NCI-H2081 (cell line): ENCODE measurements at places on chromosomes 6 and 20.

GRCh38 chr6:98579941-98580340 lies 254.4 kb upstream of the POU3F2 start:
- DNase-seq, result no peak

- peak; percentile 96 for DNase-seq
Observed at GRCh38 chr6:41728073-41728936, 7.1 kb downstream of the TFEB start.

DNA sequence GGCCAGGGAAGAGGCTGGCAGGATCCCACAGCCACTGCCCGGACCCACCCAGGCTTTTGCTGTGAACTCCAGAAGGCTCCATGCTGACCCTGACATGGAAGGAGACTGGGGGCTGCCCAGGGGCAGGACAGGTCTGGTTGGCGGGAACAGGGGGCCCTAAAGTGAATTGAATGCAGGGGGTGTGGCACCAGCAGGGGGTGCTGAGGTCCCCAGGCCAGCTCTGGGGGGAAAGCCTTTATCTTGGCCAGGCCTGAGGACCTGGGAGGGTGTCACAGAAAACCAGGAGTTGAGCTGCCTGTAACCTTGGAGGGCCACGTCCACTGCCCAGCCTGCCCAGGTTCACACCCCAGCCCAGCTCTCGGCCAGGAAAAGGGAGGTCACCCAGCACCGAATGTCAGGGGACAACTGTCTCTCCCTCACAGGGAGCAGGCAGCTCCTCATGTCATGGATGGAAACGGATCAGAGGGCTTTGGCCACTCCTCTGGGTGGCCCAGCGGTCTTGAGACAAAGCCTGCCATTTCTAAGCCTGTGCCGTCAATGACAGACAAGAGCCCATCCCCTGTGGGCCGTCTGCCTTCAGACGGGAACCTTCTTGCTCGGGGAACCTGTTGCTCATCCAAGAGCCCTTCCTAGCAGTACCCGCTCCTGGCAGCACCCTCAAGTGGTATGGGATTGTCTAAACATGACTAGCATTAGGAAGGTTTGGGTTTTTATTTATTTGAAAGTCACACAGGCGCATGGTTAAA lies 2.9 kb upstream of the YTHDF1 start:
- no peak for DNase-seq

DNA sequence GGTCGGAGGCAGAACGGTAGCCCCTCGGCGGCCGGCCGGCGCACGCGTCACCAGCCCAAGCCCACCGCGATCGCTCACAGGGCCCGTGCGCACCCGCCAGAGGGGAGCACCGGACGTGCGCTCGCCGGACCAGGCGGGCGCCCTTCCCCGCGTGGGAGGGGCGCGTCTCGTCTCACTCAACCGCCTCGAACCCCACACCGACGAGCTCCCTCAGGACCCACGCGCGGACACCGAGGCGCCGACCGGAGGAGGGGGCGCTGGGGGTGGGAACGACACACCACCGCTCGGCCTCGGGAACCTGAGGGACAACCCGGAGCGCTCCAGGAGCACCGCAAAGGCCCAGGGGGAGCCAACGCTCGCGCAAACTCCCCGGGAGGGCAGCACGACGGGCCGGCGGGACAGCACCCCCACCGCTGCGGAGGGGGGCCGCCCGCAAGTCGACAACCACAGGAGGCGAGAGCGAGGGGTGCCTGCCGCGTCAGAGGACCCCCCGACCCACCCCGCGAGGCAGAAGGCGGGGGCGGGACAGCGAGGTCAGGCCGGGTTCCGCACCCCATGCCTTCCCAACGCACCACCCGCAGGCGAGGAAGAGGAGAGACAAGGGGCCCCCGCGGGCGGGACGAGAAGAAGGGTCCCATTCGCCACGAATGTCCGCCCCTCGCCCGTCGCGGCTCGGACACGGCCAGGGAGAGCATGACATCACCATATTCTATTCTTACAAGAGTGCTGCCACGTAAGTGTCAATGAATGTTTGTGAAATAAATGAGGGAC lies 512.7 kb upstream of the ZNF337 start:
- no peak for DNase-seq

GRCh38 chr6:136831873-136832562 lies 9.6 kb downstream of the PEX7 start:
- no peak for DNase-seq

- no peak for DNase-seq
Observed at GRCh38 chr20:11222243-11222642, 548.4 kb upstream of the JAG1 start.

DNA sequence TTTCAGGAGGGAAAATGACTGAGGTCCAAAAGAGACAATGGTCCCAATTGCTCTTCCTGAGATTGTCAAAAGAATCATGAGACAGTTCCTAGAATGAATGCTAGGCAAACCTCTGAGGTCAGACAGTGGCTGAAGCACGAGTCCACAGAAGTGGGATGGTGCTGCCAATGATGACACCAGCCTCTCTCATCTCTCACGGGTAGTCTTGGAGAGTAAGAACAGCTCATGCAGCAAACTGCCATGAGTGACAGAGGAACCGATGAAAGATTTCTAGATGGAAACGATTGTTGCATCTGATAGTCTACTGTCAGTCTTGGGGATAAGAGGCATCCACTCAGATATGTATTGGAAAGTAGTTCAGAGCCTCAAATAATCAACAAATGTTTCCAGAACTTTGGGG lies 188.7 kb downstream of the SLC24A3 start:
- no peak for DNase-seq

- DNase-seq, result peak; percentile 29
Observed at GRCh38 chr6:52362443-52363227, 684 bp downstream of the PAQR8 start.

DNA sequence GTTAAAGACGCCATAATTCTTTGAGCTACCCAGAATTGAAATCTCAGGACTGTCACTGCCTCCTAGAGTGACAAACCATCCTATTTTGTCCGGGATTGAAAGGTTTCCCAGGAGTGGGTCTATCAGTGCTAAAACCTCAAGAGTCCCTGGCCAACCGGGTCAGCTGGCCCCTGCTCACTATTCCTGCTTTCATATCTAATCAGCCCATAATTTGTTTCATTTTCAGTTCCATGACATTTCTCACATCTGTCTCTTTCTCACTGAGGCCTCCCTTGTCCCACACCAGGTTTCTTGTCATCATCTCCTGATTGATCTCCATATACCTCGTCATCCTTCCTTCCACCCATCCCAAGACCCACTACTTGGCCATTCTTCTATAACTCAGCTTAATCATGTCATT lies 98.2 kb downstream of the SLC35B3 start:
- no peak for DNase-seq

- DNase-seq, result no peak
Observed at GRCh38 chr6:41568585-41569384, 22.6 kb downstream of the FOXP4 start.

DNA sequence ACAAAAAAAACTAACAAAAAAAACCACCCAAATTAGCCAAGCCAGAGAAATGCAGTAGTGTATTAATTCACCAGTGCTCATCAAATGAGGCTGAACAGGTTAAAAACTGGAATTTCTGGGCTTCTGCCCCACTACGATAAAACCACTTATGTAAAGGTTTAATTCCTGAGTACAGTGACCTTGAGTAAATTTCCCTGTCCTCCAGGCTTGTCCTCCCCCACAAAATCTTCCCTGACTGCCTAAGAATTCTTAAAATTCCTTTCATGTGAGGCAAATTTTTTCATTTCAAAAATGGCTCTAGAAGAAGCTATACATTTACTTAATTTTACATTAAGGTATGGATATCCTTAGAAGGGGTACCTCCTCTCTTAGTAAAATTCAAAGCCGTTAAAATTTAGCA lies 80.1 kb upstream of the ID4 start:
- DNase-seq, result no peak

DNA sequence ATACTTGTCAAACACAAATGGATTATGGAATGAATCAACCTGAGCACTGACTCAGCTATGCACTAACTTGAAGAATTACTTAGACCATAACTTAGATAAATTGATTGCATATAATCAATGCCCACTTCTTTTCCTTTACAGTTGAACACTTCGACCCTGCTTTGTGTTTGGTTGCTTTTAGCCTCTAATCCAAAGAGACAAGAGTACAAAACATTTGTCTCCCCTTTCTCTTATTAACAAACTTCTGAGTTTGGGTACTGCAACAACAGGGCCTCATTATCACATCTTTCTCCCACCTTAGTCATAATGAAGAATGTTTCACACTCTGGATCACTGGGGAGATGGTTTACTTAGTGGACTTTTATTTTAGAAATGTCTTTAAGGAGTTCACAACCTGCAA lies 2.6 kb upstream of the TAAR6 start:
- no peak for DNase-seq

- DNase-seq, result no peak
Observed at GRCh38 chr6:161436106-161436876, 162.4 kb upstream of the AGPAT4 start.

DNA sequence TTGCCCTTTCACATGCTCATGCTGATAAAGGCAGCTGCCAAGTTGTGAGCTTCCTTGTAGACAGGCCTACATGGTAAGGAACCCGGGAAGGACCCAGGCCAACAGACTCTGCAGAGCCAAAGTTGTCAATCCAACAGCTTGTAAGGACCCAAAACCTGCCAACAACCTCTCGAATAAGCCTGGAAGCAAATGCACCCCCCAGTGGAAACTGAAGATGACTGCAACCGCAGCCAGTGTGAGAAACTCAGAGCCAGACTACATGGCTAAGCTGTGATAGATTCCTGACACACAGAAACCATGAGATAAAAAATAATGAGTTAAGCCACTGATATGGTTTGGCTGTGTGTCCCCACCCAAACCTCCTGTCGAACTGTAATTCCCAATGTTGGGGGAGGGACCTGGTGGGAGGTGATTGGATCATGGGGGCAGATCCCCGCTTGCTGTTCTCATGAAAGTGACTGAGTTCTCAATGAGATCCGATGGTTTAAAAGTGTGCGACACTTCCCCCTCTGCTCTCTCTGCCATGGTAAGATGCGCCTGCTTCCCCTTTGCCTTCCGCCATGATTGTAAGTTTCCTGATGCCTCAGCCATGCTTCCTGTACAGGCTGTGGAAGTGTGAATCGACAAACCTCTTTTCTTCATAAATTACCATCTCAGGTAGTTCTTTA lies 18.8 kb upstream of the CLPSL2 start:
- no peak for DNase-seq

DNA sequence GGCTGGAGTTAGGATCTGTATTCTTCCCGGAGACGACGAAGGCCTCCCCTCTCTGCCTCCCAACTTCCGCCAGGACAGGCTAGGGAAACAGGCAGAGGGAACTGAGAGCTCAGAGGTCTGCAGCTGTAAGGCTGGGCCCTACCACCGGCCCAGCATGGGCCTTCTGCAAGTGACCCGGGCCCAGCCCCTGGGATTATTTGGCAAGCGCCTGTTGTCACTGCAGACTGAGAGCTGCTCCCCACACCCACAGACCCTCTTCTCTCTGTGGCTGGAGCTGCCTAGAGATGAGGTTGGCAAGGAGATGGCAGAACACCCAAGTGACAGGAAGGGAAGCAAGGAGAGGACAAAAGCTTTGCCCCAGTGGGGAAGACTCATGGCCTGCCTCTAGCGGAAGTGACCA lies 212.6 kb downstream of the ZDHHC14 start:
- DNase-seq, result no peak

GRCh38 chr6:108653949-108654348 lies 93.2 kb downstream of the FOXO3 start:
- no peak for DNase-seq

DNA sequence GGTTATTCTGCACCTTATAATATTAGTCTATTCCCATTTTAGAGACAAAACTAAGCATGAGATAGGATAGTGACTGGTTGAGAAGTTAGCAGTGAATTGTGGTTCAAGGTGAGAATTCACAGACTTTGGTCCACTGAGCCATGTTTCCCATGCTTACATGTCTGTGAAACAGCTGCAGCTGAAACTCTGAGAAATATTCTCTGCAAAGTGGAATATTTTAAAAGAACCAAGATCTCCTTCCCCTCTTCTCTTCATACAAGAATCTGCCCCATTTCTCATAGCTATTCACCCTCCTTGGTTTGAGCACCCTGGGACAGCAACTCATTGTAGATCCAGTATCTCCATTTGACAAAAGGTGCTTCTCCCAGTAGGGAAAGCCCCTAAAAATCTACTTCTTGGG lies 70.2 kb upstream of the TMEM170B start:
- DNase-seq, result no peak

GRCh38 chr6:29589423-29590048 lies 4.6 kb downstream of the OR2H2 start:
- peak; percentile 35 for DNase-seq
